Inflammatory macrophage (primary cell): ENCODE measurements at places on chromosomes 11 and 22.

DNA sequence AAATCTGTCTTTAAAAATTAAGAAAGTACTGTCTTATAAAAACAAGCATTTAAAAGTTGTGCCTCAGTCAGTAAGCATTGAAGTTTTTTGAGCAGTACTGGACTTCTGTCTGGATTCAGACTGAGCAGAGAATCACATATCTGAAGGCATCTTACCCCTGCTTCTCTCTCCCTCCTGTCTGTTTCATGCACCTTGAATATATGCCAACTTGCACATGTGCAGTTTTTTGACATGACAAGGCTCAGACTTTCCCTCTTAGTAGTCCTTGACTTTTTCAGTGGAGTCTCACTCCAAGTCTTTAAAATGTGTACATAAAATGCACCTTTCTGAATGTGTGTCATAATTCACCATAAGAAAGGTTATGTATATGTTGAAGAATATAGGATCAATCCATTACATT lies 19.8 kb downstream of the SPECC1L start:
- DNase-seq, result no peak

DNA sequence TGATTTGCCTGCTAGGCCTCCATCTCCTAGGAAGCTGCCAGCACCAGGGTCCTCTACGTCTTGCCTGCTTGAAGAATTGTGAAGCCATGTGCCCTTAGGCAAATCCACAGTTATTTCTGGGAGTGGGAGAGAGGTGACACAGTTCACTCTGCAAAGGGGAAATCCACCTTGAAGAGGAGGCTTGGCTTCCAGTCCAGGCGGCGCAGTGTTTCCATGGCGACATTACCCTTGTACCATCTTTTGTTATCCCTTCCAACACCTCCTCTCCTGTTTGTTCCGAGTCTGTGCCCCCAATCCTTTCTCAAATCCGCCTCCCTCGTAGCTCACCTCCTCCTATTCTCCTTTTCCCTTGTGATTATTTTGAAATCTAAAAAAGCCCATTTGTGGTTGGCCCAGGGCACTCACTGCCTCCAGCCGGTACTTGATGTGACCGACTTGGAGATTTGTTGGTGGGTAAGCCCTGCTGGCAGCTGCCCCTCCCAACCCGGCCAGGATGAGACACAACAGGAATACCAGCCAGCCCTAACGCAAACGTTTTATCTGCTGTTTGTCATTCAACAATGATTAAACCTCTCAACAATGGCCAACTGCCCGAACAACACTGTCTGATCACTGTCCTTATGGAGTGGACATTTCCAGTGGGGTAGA lies 18.4 kb downstream of the SYT13 start:
- no peak for DNase-seq

DNA sequence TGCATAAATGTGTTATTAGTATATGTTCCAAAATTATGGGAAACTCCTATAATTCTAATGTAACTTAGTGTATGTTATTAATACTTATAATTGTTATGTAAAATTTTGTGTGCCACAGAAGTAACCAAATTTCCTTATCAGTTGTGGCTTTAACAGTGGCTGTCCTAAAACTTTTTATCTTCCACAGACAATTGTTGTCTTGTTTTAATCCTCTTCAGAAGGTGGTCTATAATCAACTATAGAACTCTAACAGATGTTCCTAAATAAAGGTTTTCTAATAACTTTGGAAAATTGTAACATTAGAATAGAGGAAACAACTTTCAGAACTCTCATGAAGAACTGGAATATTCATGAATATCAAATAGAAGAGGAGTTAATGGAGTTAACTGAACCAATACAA lies 44.4 kb upstream of the DBX1 start:
- DNase-seq, result no peak

DNA sequence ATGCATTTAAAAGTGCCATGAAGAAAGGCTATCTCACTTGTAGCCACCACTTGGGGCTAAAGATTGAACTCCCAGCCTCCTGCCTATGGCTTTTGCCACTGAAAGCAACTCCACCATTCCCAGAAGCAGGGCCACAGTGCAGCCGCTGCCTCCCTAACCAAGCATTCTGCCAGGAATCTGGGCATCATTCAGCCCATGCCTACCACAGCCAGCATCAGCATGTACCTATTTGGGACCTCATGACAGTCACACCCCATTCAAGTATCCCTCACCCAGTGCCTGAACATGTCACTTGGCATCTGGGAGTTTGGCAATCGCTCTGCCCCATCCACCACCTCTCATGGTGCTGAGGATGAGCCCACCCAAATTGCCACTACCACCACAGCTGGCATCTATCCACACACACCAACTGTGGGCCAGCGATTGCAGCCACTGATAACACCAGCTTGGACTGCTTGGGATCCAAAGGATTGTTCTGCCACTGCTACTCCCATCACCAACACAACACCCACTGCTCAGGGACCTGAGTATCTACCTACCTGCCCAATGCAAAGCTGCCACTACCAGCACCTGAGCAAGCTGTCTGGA lies 234.4 kb downstream of the GRM5 start:
- no peak for DNase-seq

- DNase-seq, result no peak
These were observed 222.7 kb downstream of the SNX19 start for GRCh38 chr11:130693543-130693942.

- DNase-seq, result no peak
These were observed 80.8 kb upstream of the MTNR1B start for GRCh38 chr11:92888696-92889095.

DNA sequence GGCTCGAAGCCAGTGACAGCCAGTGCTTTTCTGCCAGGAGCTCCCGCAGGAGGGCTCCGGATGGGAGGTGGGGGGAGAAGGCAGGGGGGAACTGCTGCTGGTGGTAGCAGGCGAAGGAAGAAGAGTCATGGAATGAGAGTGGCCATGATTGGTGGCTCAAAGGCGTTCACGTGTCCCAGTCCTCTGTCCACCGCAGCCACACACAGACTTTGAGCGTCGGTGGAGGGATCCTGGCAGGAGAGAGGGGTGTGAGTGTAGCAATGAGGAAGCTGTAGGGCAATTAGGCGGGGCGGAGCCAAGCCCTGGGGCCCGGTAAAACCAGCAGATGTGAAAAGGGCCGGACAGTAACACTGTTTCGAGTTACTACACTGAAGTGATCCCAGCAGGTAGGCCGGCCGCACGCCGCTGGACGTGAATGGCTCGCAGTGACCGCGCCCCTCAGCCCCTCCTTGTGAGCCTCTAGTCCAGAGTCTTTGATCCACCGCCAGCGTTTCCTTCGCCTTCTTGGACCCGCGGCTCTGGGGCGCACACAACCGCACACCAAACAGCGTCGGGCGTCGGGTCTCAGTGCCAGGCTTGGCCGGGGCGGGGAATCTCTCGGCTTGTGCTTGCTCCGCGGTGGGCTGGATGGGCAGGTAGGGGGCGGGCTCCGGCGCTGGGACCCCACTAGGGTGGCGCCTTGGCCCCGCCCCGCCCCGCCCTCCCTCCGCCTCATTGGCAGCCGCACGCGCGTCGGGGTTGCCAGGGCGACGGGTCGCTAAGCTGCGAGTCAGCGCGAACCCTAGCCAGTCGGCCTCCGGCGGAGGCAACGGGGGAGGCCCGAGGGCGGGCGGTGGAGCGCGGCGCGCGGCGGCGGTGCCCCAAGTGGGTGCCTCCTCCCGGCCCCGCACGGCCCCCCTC lies at the start of gene LRRC10B:
Gene LRRC10B (plus strand): TSS at position 788 of the 900 bp plus-strand sequence. CDS start 250 bp downstream, outside the sequence.
- DNase-seq, result peak; percentile 19

- no peak for DNase-seq
These were observed 12.6 kb downstream of the JAML start for GRCh38 chr11:118212131-118212725.

DNA sequence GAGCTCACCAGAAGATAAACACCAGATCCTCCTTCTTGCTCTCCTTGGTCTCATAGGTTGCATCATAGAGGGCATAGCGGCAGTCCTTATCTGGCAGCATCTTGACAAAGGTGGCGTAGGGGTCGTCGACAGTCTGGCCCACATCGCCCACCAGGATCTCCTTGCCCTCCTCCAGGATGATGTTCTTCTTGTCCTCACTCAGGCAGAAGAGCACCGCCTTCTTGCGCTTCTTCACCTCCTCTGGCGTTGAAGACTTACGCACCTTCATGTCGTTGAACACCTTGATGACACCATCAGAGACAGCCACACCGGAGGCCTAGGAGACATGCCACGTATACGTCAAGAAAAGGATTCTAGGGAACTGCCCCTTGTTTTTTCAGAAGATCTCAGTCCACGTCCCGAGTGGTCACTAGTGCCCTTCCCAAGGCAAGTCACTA lies 2.0 kb downstream of the CFL1 start:
- DNase-seq, result no peak

GRCh38 chr11:31817621-31818424 lies 6.7 kb upstream of the PAX6 start:
- DNase-seq, result no peak

DNA sequence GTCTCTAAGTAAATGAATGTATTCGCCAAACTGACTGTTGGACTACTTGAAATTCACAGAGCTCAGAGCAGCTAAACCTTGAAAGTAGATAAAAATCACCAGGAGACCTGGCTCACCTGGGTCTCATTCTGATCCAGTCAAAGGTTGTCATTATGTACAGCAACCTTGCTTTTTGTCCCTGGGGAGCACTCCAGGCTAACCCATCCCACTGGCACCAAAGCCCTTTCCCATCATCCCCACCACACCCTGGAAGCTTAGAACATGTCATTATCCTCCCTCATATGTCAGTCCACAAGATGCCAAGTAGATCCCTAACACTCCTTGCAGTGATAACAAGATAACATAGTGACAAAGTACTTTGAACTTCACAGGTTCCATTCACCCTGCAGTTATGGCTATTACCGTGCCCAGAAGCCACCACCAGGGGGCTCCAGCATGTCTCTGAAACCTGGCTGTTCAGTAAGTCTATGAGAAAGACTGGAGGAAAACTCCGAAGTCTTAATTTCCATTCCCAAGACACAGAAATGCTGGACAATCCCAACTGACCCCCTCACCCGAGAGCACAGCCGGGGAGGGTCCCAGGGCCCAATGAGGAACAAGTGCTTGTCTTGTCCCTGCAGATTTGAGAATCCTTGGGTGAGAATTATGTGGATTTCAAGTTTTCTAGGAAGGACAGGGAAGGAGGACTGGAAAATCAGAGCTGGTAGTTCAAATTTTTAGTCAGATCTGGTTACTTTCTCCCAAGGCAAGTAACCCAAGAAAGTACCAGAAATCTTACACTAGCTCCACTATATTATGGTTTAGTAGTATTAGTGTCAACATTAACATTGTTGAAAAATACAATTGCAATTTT lies 43.0 kb upstream of the USP47 start:
- DNase-seq, result peak; percentile 76

- DNase-seq, result no peak
These were observed 823.6 kb downstream of the TBC1D22A start for GRCh38 chr22:47586038-47586437.

DNA sequence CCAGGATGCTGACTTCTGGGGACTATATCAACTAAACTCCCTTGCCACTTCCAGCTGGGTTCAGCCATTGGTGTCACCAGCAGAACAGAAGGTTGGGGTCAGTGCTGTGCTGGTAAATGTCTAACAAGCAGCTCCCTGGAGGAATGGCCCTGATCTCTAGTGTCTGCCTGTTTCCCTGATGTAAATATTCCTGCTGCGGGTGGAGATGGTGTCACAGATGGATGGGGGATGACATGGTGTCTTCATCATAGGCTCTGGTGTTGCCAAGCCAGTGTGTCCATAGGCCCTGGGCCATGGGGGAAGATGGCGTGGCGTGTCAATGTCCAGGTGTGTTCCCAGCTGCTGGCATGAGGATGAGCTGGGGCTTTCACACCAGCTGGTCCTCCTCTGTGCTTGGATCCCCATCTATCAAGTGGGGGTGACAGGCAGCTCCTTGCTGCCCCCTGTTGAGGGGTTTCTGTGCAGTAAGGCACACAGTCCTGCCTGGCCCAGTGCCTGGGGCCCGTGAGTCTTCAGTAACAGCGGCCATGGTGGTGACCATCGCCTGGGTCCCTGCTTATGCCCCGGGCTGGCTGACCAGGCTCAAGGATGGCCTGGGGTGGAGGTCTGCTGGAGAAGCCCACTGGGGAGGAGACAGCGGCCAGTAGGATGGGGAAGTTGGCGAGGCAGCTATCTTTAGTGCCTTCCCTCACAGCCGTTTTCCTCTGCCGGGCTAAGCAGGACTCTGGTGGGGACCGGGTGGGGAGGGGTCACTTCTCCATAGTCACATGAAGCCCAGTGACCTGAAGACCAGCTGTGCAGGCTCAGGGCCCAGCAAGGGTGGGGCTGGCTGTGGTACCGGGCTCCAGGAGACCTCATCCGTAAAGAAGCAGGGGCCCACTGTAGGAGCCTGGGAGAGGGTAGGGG lies 12.7 kb downstream of the RPL3 start:
- DNase-seq, result peak; percentile 54

- DNase-seq, result peak; percentile 71
These were observed 11.0 kb upstream of the SLC5A4 start for GRCh38 chr22:32265882-32266767.

DNA sequence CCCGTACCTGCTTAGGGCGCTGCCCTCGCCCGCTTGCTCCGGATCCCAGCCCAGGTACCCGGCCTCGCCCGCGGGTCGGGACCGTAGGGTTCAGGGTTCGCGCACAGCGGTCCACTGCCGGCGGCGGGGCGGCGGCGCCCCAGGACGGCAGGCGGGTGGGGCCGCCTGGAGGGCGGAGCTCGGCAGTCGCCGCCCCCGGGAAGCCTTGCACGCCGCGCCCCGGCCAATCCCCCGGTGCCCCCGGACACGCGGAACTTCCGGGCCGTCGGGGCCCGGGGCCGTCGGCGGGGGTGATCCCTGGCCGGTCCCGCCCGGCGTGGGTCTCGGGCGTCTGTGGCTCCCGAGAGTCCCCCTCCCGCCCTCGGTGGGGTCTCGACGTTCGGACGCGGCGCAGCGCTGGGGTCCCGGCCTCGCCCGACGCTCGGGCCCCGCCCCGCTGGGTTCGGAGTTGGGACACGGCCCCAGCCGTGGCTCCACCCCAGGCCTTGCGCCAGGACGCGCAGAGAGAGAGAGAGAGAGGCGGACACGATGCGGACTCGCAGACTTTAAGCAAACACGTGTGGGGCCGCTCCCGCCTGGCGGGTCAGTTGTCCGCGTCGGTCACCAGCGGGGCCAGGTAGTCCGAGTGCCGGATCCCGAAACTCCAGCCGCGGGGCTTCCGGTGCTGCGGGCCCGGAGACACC lies at the start of gene TYMP:
Gene TYMP (minus strand): TSS at position 116 of the 683 bp plus-strand sequence. CDS start 303 bp downstream, outside the sequence.
- peak; percentile 92 for DNase-seq

DNA sequence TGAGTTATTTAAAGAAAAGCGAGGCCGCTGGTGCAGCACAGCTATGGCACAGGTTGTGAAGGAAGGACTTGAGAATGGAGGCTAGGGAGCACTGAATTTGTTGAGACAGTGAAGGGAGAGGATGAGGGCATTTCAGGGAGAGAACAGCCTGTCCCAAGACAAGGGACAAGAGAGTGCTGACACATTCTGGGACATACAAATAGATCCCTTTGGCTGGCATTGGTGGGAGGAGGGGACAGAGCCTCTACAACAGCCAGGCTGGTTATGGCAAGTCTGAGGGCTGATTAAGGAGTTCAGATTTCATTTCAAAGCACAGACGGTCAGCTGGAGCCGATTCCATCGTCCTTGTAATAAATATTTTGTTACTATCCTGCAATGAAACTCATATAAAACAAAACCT lies 1.7 kb upstream of the SLC29A2 start:
- DNase-seq, result no peak

DNA sequence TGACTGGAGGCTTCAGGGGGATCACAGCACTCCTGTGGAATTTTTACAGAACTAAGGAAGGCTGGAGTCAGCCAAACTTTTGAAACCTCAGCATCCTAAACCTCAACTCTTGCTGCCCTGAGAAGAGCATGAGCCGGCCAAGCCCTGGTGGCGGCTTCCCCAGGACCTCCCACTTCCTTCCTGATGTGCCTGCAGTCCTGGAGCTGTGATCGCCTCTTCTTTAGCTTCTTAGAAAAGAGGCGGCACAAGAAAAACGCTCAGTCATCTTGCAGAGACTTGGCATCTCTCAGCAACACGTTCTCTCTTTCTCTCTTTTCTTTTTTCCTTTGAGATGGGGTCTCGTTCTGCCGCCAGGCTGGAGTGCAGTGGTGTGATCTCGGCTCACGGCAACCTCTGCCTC lies 40.4 kb upstream of the AMPD3 start:
- peak; percentile 87 for DNase-seq
